ENCODE measurements at places on chromosomes 12 and 14.
A peak's percentile ranks its signal among the peaks of the same experiment; 100 is the strongest.

GRCh38 chr12:54004063-54004840, 4.3 kb downstream of the HOXC9 start:
- DNase-seq = no peak

GRCh38 chr14:106633721-106634120, 1107.3 kb downstream of the TMEM121 start:
- no peak for DNase-seq

- DNase-seq = no peak
Measured at GRCh38 chr12:127101076-127101475, 1165.9 kb upstream of the TMEM132C start.

DNA sequence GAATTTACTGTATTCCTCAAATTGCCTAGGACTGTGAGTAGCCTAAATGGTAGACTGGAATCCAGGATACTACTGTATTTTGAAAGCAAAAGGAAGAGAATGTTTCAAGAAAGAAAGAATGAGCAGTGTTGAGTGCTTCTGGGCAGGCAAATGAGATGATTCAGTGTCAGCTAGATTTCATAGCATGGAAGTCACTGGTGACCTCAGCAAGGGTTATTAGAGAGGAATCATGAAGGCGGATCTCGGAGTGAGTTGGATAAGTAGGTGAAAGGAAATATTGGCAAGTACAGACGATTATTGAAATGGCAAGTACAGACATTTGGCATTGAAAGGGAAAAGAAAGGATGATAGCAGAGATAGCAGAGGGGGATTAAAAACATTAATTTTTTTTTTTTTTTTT, 27.1 kb downstream of the VRK1 start:
- DNase-seq = no peak

GRCh38 chr12:87382959-87383566, 646.1 kb downstream of the C12orf50 start:
- peak; percentile 6 for DNase-seq

- DNase-seq = no peak
Measured at GRCh38 chr12:57416039-57416996, 14.5 kb downstream of the R3HDM2 start.

All from hepatocyte (in vitro differentiated cells).